Hippocampal formation (tissue), 2 donors: ENCODE measurements at places on chromosomes 12 and 14.

DNA sequence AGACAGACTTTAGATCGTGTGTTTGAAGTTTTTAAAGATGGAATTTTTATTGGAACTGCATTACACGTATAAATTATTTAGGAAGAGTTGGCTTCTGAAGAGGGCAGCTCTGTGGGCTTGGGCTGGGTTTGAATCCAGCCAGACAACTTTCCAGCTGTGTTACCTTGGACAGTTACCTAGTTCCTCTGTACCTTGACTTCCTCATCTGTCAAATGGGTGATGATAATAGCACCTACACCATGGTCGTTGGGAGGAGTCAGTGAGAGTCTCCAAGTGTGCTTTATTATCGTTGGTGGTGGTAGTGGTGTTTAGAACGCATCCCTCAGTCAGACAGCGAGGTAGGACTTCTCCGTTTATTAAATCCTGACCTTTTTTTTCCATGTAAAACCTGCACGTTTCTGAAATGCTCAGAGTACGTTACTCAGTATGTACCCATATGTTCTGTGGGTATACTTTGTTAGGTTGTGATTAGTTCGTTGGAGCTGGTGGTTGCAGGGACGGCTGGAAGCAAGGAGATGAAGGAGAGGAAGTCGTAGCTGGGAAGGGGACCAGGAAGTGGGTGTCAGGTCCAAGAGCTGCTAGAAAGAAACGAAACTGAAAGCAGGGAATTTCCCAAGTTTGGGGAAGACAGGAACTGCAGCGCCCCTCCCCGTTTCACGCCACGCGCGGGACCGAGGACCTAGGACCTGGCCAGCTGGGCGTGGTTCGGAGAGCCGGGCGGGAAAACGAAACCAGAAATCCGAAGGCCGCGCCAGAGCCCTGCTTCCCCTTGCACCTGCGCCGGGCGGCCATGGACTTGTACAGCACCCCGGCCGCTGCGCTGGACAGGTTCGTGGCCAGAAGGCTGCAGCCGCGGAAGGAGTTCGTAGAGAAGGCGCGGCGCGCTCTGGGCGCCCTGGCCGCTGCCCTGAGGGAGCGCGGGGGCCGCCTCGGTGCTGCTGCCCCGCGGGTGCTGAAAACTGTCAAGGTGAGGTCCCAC is at the start of gene OAS3:
OAS3 (plus strand) TSS at position 734 of the 979 bp plus-strand sequence; CDS start at position 791, 57 bp downstream.
- DNase-seq = peak; percentile 23

DNA sequence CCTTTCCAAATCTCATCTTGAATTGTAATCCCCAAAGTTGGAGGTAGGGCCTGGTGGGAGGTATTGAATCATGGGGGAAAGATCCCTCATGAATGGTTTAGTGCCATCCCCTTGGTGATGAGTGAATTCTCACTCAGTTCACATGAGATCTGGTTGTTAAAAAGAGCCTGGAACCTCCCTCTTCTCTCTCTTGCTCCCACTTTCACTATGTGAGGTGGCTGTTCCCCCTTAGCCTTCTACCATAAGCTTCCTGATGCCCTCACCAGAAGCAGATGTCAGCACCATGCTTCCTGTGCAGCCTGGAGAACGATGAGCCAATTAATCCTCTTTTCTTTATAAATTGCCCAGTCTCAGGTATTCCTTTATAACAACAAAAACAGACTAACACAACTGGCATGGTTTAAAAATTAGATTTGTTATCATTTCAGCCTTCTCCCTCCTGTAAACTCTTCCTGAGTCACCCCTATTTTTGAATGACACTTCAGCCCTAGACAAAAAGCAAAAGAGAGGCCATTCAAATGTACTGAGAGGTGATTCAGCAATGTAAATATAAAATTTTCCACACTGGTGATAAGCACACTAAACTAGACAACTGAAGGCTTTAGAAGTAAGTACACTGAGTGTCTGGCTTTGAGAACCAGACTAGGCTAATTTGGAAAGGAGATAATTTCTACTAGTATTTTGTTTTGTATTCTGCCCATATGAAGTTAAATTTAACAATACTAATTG is 212.1 kb upstream of the ABCD2 start:
- DNase-seq = no peak

- DNase-seq = no peak
Measured at GRCh38 chr14:22890416-22890815, 7.4 kb downstream of the REM2 start.

DNA sequence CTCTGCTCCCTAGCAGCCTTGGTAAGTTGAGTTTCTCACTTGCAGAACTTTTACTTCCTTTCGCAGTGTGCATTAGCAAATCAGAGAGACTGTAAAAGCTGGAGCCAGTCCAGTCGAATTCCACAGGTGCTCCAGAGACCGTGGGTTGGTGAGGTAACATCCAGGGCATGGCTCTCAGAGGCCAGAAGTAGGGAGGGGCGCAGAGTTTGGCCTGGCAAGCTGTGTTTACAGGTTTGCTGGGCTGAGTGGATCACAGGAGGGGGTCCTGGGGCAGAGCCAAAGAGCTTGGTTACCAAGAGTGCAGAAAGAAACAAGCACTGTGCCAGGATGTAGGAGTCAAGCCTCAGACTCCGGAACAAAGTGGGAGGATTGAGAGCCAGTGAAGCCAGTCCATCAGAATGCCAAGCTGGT is 10.2 kb upstream of the BHLHE41 start:
- DNase-seq = no peak

GRCh38 chr12:9032202-9032964 is 43.0 kb downstream of the KLRG1 start:
- DNase-seq = no peak

- DNase-seq = no peak
Measured at GRCh38 chr12:83514372-83514771, 827.7 kb downstream of the TMTC2 start.

- no peak for DNase-seq
Measured at GRCh38 chr12:62604373-62604772, 137.7 kb downstream of the MON2 start.

DNA sequence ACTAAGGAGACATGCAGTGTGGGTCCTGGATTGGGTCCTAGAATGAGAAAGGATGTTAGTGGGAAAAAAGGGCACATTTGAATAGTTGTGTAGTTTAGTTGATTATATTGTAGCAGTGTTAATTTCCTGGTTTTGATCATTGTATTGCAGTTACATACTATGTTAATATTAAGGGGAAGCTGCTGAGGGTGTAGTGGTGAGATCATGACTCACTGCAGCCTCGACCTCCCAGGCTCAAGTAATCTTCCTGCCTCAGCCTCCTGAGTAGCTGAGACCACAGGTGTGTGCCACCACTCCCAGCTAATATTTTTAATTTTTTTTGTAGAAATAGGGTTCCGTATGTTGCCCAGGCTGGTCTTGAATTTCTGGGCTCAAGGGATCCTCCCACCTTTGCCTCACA is 21.7 kb downstream of the BORCS5 start:
- DNase-seq = no peak

DNA sequence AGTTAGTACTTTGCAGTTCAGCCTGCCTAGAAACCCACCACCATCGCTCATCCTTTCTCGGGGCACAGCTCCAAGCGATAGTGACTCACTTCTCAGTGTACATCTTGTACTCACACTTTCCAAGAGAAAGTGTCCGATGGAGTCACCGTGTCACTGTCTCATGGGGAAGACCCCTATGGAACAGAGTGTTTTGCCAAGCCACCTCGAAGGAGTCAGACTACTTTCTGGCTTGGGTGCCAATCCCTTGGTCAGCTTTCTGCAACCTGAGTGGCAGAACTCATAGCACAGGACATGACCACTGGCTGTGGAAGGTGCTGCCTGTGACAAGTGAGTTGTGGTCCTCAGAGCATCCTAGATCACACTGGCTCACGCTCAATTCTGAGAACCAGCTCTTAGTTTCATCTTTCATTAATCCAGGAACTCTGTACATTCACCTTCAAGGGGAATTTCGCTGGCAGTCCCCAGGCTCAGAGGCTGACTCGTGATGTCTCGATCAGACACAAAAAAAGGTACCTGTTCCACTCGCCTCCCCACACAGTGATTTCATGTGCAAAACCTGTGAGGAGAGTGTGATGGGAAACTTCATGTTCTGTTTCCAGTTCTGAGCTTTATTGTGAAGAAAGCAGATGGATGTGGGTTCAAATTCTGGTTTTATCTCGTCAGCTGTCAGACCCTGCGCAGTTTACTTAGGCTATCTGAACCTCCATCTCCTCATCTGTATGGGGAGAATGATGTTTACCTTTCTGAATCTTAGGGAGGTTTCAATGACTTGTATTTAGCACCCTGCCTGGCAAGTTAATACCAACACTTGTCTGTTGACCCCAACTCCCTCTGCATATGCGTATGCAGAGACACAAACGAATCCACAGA is 127.3 kb upstream of the CCND2 start:
- DNase-seq = no peak

GRCh38 chr12:122909442-122910288 is 13.7 kb upstream of the VPS37B start:
- DNase-seq = peak; percentile 80

- no peak for DNase-seq
Measured at GRCh38 chr12:108133482-108133881, 4.4 kb downstream of the WSCD2 start.

- DNase-seq = no peak
Measured at GRCh38 chr12:65832217-65832616, 7.9 kb downstream of the HMGA2 start.

- DNase-seq = no peak
Measured at GRCh38 chr14:22097072-22097471, 423.5 kb upstream of the OR4E1 start.

DNA sequence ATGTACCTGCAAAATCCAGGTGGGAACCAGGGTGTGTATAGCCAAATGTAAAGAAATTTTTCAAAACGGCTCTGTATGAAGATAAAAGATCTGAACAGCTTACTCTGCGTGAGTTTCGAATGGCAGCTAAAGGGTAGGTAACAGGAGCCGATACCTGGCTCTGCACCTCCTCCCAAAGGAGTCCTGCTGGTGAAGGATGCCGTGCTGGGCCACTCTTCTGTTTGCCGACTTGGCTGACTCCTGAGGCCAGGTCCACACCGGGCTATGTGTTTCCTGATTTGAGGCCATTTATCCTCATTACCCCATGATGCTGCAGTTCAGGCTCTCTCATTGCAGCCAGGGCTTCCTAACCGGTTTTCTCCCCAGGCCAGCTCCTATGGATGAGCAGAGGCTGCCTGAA is 244.6 kb downstream of the SLC41A2 start:
- no peak for DNase-seq

DNA sequence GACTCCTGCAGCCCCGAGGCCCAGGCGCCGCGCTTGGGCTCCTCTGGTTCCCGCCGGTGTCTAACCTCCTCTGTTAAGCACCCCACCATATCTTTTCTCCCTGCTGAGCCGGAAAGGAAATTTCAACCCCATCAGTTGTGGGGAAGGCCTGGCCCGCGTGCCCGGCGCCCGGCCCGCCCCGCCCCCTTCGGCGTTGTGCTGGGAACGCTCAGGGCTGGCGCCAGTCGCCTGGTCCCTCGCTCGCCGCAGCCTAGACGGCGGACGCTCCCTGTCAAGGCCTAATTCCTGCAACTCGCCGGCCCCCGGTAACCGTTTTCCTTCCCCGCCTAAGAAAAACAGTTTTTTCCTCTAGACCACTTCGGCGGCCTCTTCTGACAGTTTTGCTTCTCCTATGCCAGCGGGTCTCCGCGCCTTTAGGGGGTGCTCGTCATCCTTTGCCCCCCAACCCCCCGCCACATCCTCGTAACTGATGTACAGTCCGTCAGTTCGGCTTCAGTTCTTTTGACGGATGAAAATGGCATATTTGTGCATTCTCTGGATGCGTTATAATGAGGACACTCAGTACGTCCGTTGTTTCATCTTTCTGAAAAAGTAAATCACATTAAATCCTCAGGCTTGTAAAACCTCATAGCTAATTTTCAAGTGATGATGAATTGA is 506 bp upstream of the NAP1L1 start:
- DNase-seq = peak; percentile 96

- no peak for DNase-seq
Measured at GRCh38 chr14:72577521-72577920, 316.4 kb downstream of the DPF3 start.

GRCh38 chr12:4719821-4720636 is at the start of gene GALNT8:
TSS of gene GALNT8 (plus strand) at chr12:4720400. CDS start at chr12:4720678, 278 bp downstream.
- no peak for DNase-seq

- DNase-seq = peak; percentile 4
Measured at GRCh38 chr12:126936181-126936851, 1330.7 kb upstream of the TMEM132C start.

DNA sequence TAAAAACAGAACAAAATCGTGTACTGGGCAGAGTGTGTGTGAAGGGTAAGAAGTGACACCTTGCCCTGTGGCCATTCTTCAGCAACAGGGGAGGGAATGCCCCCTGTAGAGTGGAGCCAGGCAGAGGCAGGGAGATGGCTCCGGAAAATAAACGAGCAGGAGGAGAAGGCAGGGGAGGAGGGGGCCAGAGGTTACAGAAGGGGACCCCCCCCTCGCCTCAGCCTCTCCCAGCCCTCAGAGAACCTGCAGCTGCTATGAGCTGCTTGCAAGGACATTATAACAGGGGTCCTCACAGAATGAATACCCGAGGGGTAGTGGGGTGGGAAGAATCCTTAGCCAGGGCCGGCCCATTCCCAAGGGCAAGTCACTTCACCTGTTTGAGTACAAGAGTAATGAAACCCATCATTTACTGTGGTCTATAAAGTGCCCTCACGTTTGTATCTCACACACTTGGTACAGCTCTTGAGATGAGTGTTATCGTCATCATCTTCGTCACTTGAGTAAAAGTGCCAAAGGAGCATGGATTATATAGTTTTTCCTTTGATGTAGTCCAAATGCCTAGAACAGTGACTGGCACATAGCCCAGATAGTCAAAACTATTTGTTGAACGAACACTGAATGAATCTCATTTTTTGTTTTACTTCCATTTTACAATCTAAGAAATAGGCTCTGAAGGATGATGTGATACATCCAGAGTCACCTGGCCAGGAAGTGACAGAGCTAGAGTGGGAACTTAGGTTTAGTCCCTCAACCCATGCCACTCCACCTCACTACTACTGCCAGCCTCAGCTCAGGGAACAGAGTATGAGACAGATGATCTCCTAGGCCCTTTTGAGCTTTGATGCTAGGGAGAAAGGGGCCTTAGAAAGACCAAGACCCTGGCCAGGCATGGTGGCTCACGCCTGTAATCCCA is 14.5 kb downstream of the SCNN1A start:
- DNase-seq = no peak

- no peak for DNase-seq
Measured at GRCh38 chr14:96592591-96593386, 90.6 kb downstream of the PAPOLA start.

- no peak for DNase-seq
Measured at GRCh38 chr12:94308612-94309011, 151.1 kb downstream of the CEP83 start.

- DNase-seq = no peak
Measured at GRCh38 chr14:81940651-81941050, 407.0 kb upstream of the SEL1L start.

GRCh38 chr12:2495417-2496112 is 299.2 kb upstream of the FKBP4 start:
- no peak for DNase-seq

DNA sequence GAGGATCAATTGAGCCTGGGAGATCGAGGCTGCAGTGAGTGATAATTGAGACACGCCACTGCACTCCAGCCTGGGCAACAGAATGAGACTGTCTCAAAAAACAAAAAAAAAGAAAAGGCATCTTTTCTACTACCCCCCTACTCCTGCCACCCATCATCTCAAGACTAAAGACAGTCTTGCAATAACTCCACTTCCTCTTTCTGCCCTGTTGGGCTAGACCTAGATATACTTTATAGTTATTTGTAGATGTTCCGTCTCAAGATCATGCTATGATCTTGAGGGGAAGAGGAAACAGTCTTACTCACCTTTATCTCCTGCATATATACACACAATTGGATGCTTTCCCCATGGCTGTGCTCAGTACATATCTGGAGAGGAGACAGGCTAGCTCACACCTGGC is 12.1 kb upstream of the ESPL1 start:
- DNase-seq = no peak
